GM04503 (cell line): ENCODE measurements at places on chromosomes 11 and 22.

- DNase-seq, result no peak
Measured at GRCh38 chr22:30843245-30843644, 125.3 kb downstream of the MORC2 start.

DNA sequence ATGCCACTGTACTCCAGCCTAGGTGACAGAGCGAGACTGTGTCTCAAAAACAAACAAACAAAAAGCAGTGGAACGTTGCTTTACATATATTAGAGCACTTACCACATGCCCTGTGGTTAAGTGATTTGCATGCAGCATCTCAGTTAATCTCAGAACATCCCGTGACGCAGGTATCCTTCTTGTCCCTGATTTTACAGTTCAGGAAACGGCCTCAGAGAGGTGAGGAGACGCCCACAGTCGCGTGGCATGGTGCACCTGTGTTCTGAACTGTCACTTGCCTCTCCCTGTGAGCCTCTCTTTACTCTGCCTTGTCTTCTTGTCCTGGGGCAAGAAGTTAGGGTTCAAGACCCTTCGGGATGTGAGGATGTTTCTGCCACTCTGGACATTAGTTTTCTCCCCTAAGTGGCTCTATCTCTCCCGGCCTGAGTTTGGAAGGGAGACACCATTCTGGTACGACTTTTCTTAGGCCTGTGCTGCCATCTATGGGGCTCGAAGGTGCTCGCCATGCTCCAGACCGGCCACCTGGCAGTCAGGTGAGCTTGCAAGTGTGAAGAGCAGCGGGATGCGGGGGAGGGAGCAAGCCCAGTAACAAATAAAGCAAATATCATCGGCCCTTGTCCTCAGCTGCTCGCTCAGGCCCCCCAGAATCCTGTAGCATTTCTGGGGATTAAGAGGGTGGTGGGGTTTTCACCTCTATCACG is 25.6 kb downstream of the YWHAH start:
- DNase-seq, result no peak

GRCh38 chr22:24789516-24789915 is 15.0 kb upstream of the PIWIL3 start:
- no peak for DNase-seq

GRCh38 chr11:76296731-76297542 is 84.0 kb downstream of the THAP12 start:
- DNase-seq, result no peak

DNA sequence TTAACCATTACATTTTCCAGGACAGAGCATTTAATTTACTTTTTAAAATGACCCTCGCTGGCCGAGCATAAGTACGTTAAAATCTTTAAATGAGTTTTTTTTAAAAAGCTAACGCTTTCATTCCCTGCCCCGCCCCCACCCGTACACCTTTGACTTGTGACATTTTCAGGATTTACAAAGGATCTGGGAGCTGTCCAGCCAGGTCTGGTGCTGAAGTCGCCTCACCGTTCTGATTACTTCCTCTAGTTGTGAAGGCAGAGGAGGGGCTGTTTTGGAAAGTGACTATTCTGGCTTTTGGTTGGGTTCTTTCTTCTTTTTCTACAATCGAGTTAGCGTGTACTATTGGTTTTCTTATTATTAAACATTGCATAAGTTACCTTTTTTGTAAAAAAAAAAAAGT is 2.9 kb downstream of the C11orf87 start:
- no peak for DNase-seq

- DNase-seq, result no peak
Measured at GRCh38 chr11:90774727-90775566, 552.1 kb upstream of the CHORDC1 start.
